Cardiac ventricle fibroblast (primary cell): ENCODE measurements at places on chromosomes 1 and 21. TPM values are rescaled to one million over a fixed set of nuclear protein-coding genes. Genes with fewer than 3 reads are reported as not detected.

The JTB gene
- 180 and 184 TPM in 2 replicates for total RNA-seq

The SPRR1B gene
- total RNA-seq = not detected in 2 replicates

The MYOM3 gene
- total RNA-seq = not detected in 2 replicates

The FCRL4 gene
- not detected in 2 replicates for total RNA-seq
